Skin of body (tissue), 3 donors: ENCODE measurements at places on chromosomes 5 and 9. TPM values are rescaled to one million over a fixed set of nuclear protein-coding genes. Genes with fewer than 3 reads are reported as not detected.

The NUTM2F gene
- total RNA-seq, result not detected

The ALAD gene
- 22.9 TPM for total RNA-seq

The IL3 gene
- total RNA-seq, result not detected

The ANKRD20A1 gene
- 0.89 TPM for total RNA-seq

The TMEM250 gene
- 13.9 TPM for total RNA-seq

The CCNI2 gene
- total RNA-seq, result 0.30 TPM

The SLCO6A1 gene
- not detected for total RNA-seq

The TRIP13 gene
- total RNA-seq, result 6.5 TPM

The UAP1L1 gene
- 5.4 TPM for total RNA-seq

The CDC20B gene
- total RNA-seq, result not detected

The PTCD2 gene
- 7.2 TPM for total RNA-seq

The PDE6A gene
- total RNA-seq, result not detected

The MAP3K1 gene
- 44.2 TPM for total RNA-seq

The FGD3 gene
- total RNA-seq, result 5.9 TPM

The GPR21 gene
- 4.3 TPM for total RNA-seq

The LRRC19 gene
- total RNA-seq, result not detected

The C5 gene
- 10.3 TPM for total RNA-seq

The UNC13B gene
- 13.9 TPM for total RNA-seq

The SAXO1 gene
- 0.10 TPM for total RNA-seq

The ADAMTS2 gene
- 49.3 TPM for total RNA-seq

The PHYHD1 gene
- total RNA-seq, result 13.5 TPM

The IQGAP2 gene
- total RNA-seq, result 43.5 TPM

The CDO1 gene
- total RNA-seq, result 26.8 TPM

The MTAP gene
- total RNA-seq, result 24.5 TPM

The PNPLA7 gene
- 4.4 TPM for total RNA-seq
